Mucosa of gallbladder (tissue), 1 donor: ENCODE measurements at places on chromosomes 2 and 18. TPM values are rescaled to one million over a fixed set of nuclear protein-coding genes. Genes with fewer than 3 reads are reported as not detected.

DNA sequence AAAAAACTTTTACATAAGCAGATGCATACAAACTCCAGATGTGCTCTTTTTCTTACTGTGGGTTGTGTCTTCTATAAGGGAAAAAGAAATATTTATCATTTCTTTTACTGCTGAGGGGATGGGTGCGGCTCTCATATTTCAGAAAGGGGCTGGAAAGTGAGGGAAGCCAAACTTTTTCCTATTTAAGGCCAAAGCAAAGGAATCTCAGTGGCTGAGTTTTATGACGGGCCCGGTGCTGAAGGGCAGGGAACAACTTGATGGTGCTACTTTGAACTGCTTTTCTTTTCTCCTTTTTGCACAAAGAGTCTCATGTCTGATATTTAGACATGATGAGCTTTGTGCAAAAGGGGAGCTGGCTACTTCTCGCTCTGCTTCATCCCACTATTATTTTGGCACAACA is at the start of gene COL3A1:
COL3A1 (plus strand) TSS at position 210 of the 400 bp plus-strand sequence; CDS start at position 327, 117 bp downstream.
- DNase-seq: peak; percentile 37

Gene AFF3
- 9.1 TPM for total RNA-seq

Gene MARCO
- total RNA-seq: 1.1 TPM

- no peak for DNase-seq
These were observed 230.4 kb downstream of the IKZF2 start for GRCh38 chr2:212921061-212921460.

Gene COX5B
- 345 TPM for total RNA-seq

DNA sequence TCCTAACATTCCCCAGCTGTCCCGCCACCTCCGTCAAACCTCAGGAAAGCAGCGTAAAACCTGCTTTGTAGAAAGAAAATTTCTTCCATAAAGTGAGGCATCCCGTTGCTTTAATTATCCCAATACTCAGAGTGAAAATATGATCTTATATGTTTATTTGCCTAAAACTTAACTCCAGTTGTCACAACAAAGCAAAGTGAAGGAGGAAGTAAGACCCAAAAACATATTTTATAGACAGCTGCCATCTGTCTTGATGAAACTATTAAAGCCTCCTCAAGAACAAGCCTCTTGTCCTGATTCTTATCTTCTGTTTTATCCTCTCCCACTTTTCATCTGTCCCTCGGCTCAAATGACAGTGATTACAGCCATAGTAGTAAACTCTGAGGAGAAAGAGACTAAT is 28.9 kb upstream of the LPIN2 start:
- no peak for DNase-seq

Gene LOXL3
- 15.9 TPM for total RNA-seq

Gene OSBPL6
- 6.3 TPM for total RNA-seq

GRCh38 chr2:74104839-74105238 is 42.9 kb downstream of the BOLA3 start:
- DNase-seq: no peak
